ENCODE measurements at places on chromosomes 3 and 15.

DNA sequence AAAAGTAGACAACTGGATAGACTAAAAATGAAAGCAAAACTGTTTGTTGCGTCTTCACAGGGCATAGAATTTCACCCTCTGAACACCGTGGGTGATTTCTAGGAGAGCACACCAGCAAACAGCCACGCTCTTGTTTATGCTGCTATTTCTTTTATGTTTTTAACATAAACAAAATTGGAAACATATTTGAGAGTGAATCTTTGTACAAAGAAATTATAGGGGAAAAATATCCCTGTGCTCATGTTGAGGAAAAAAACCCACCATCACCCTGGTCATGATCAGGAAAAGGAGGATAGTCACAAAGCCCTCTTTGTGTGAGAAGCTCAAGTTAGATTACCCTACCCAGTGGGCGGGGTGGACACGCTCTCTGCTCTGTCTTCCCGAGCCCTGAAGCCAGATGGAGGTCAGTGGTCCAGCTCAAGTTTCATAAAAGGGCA, 313.3 kb downstream of the SATB1 start:
- DNase-seq, result no peak

DNA sequence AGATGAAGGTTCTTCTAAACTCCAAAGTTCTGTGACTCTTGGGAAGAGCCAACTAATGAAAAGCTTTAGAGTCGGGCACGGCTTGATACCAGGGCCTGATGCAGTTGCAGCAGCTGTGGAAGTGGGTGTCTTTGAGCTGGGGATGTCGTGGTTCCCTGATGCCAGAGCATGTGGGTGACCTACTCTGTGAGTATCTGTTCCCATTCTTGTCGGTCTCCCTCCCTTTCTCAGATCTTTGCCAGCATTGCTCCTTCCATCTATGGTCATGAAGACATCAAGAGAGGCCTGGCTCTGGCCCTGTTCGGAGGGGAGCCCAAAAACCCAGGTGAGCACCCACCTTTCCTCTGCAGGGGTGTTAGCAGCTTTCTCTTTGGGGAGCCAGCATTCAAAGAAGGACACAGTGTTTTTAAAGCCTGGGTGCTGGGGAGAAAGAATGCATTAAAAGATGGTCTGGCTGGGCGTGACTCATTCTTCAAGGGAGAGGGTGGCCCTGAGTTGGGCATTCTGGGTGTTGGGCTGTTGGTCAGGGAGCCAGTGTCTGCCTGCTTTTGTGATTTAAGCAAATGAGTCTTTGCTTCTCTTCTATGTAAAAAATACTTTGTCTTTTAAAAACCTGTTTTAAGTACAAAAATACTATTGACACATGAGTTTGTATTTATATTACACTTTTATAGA, 13.2 kb upstream of the PODXL2 start:
- DNase-seq, result no peak

DNA sequence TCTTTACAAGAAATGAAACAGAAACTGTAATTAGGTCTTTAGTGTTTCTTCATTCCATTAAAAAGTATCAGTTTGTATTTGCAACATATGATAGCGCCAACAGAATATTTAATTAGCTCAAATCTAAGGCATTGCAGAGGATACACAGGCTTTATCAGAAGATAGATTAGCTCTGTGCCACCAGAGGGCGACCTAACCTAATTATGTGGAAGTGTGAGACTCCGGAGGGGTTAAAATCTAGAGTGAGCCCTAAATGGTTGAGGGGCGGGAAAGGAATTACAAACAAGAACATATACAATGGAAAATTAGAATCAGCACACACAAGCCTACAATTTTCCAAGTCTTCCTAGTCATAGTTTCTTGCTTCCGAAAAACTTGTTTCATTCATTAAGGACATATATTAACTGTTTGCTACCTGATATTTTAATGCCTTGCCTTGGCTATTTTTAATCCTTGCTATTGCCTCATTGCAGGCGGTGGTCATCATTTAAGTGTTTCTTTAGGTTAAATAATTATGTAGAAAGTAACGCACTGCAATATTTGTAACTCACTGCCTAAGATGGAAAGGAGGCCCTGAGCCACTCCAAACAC, 18.0 kb upstream of the RYR3 start:
- peak; percentile 55 for DNase-seq

GRCh38 chr3:80014576-80014975, 246.8 kb upstream of the ROBO1 start:
- no peak for DNase-seq

GRCh38 chr15:23736033-23736673, 49.0 kb upstream of the NDN start:
- no peak for DNase-seq

DNA sequence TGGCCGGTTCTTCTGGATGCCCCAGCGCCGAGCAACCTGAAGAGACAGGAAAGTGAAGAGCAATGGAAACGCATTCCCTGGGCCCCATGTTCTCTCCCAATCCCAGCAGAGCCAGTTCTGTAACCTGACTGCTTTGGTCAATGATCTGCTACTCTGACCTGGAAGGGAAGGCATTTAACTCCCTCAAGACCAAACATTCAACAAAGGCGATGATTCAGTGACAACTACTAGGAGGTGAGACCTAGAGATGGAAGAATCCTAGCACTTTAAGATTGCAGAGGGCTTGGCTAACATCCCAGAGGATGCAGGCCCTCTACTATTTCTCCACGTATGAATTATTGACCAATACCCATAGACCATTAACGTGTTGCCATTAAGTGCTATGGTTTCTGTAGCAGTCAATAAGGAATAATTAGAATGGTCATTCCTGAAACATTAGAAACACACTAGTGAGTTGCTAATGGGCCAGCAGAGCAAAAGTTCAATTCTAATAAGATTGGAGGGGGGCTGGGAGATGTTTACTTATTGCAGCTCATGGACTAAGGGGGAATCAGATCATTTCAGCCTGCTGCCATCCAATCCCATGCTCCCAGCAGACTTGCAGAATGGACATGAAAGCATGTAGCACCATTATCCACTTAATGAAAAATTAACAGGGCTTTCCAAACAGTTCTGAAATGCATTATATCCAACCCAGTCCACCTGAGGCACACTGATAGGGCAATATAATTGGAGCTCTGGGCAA, 56.6 kb downstream of the ETV5 start:
- DNase-seq, result no peak

GRCh38 chr3:55416331-55416821, 70.7 kb downstream of the WNT5A start:
- peak; percentile 60 for DNase-seq

Measured in RWPE1 (cell line).